Activated B cell treated with CpG ODN at 0.5 μM for 24 hours (primary cell): ENCODE measurements at places on chromosomes 2 and 18. TPM values are rescaled to one million over a fixed set of nuclear protein-coding genes. Genes with fewer than 3 reads are reported as not detected.

The ECEL1 gene
- total RNA-seq = not detected in 2 replicates

The USP37 gene
- total RNA-seq = 14.3 and 23.1 TPM in 2 replicates

The KCNIP3 gene
- not detected in 2 replicates for total RNA-seq

GRCh38 chr2:168147830-168148794, 99.3 kb downstream of the STK39 start:
- no peak for DNase-seq

- no peak for DNase-seq
Measured at GRCh38 chr2:3659447-3660432, 1.7 kb downstream of the ALLC start.

DNA sequence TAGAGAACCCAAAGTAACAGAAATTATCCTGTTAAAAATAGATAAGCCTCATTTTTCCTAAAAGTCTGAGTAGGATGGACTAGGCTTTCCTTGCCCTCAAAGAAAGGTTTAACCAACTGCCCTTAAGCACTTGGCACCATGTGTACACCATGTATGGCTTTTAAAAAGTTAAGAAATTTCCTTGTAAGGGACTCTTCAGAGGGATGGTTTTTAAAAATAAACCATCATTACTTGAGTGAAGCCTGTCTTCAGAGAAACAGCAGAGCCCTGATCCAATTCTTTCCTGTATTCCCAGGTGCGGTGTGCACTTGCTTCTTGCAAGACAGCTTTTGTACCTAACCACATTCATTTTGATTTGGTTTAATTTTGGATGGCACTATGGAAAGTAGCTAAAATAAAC, 1.1 kb upstream of the NEMP2 start:
- DNase-seq = no peak

- no peak for DNase-seq
Measured at GRCh38 chr2:45984896-45985473, 312.2 kb upstream of the EPAS1 start.
